ENCODE measurements at places on chromosomes 2 and 18. TPM values are rescaled to one million over a fixed set of nuclear protein-coding genes. Genes with fewer than 3 reads are reported as not detected.

GRCh38 chr2:120703330-120703994 lies 32.2 kb upstream of the GLI2 start:
- no peak overlapping the region for H3K4me3 ChIP-seq
- peaks cover 16% of the 10 kb centered on the region for H3K4me1 ChIP-seq
- H3K27me3 ChIP-seq, result no peaks in the 10 kb centered on the region
- no peak overlapping the region for H3K27ac ChIP-seq
- DNase-seq, result peak; percentile 59

GRCh38 chr2:217981971-217982370 lies 20.8 kb downstream of the TNS1 start:
- no peak for DNase-seq
- peaks cover 14% of the 10 kb centered on the region for H3K4me1 ChIP-seq
- no peaks in the 10 kb centered on the region for H3K36me3 ChIP-seq

DNA sequence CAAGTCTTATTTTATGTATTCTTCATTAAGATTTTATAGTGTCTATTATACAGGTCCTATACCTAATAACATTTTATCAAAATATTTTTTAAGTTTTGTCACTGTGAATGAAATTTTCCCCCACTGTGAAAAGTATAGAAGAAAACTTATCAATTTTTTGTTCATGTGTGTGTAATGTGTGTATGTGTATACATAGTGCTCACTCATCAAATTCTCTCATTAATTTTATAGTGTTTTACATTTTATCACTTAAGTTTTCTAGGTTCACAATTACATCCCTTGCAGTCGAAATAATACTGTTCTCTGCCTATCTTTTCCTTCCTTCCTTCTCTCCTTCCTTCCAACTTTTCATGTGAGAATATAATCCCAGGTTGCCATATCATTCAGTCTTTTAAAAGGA lies 93.2 kb upstream of the FBXO11 start:
- no peak overlapping the region for H3K4me3 ChIP-seq
- H3K4me1 ChIP-seq, result no peaks in the 10 kb centered on the region
- no peaks in the 10 kb centered on the region for H3K27me3 ChIP-seq
- no peak overlapping the region for H3K27ac ChIP-seq
- no peaks in the 10 kb centered on the region for H3K36me3 ChIP-seq

- H3K27ac ChIP-seq, result no peak overlapping the region
- no peak for DNase-seq
- no peaks in the 10 kb centered on the region for H3K4me1 ChIP-seq
- H3K36me3 ChIP-seq, result peaks cover 4% of the 10 kb centered on the region
- no peaks in the 10 kb centered on the region for H3K27me3 ChIP-seq
These were observed 50.4 kb upstream of the MCM6 start for GRCh38 chr2:135926605-135927004.

GRCh38 chr18:60259052-60259681 lies 113.4 kb downstream of the MC4R start:
- DNase-seq, result no peak
- H3K27ac ChIP-seq, result no peak overlapping the region
- H3K27me3 ChIP-seq, result no peaks in the 10 kb centered on the region
- no peak overlapping the region for H3K4me3 ChIP-seq
- no peaks in the 10 kb centered on the region for H3K36me3 ChIP-seq

- H3K36me3 ChIP-seq, result no peaks in the 10 kb centered on the region
- H3K4me3 ChIP-seq, result no peak overlapping the region
- no peaks in the 10 kb centered on the region for H3K27me3 ChIP-seq
These were observed 371.6 kb downstream of the TGIF1 start for GRCh38 chr18:3821524-3821923.

- H3K27me3 ChIP-seq, result no peaks in the 10 kb centered on the region
- H3K36me3 ChIP-seq, result no peaks in the 10 kb centered on the region
- H3K27ac ChIP-seq, result no peak overlapping the region
- no peak overlapping the region for H3K4me3 ChIP-seq
- no peak for DNase-seq
These were observed 3.0 kb downstream of the CYB5A start for GRCh38 chr18:74288730-74289129.

- H3K4me3 ChIP-seq, result no peak overlapping the region
- H3K27ac ChIP-seq, result no peak overlapping the region
- DNase-seq, result no peak
- H3K4me1 ChIP-seq, result no peaks in the 10 kb centered on the region
- no peaks in the 10 kb centered on the region for H3K36me3 ChIP-seq
These were observed 416.8 kb downstream of the FIGN start for GRCh38 chr2:163319006-163319405.

DNA sequence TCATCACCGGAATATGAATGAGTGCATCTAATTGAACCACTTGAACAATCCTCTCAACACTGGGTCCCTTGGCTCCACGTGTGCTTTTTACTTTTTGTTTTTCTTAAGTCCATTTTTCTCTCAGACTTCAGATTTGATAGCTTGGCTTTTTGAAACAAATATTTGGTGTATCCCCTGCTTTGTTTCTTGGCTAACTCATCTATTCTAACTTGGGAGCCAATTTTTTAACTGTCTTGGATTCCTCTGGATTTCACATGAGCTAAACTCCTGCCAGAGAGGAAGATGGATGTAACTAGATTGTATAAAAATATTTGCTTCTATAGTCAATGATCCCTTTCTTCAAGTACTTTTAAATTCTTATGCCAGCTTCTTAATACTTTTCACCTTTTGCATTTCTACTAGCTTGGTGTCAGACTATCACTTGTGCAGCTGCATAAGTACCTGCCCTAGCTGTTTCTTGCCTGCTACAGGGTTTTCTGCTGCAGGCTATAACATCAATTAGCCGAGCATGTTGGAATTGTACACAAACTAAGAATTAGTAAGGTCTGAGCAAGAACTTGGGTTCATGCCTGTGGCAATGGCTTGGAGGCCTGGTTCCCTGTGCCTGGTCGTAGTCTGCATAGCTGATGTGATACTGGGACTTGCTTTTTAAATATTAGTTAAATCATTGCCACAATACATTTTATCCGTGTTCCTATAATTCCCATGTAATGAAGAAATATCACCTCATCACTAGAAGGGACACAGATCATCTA lies 281.5 kb downstream of the EN1 start:
- DNase-seq, result no peak
- no peaks in the 10 kb centered on the region for H3K4me1 ChIP-seq
- no peak overlapping the region for H3K4me3 ChIP-seq
- no peaks in the 10 kb centered on the region for H3K36me3 ChIP-seq
- H3K27me3 ChIP-seq, result peaks cover 14% of the 10 kb centered on the region

GRCh38 chr2:239193401-239193811 lies 207.4 kb downstream of the HDAC4 start:
- H3K4me1 ChIP-seq, result no peaks in the 10 kb centered on the region
- no peaks in the 10 kb centered on the region for H3K27me3 ChIP-seq
- no peak overlapping the region for H3K4me3 ChIP-seq
- no peaks in the 10 kb centered on the region for H3K36me3 ChIP-seq
- DNase-seq, result no peak

DNA sequence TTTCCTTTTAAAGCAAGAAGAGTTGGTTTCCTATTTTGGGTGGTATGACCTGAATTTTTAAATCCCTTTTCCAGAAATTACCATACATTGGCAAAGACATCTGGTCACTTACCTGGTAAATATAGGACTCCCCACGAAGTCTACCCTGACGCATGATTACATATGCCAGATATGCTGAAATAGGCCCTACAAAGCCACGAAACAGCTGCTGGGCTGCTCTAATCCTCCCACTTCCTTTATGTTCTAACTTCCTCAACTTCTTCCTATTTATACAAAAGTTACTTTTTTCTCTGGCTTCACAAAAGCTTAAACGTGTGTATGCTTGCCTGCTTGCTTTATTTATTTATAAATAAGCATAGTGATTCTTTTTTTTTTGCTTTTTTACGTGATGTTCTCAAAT lies 186.0 kb upstream of the EPHA4 start:
- H3K4me3 ChIP-seq, result no peak overlapping the region
- H3K27me3 ChIP-seq, result no peaks in the 10 kb centered on the region
- DNase-seq, result no peak
- H3K27ac ChIP-seq, result no peak overlapping the region
- no peaks in the 10 kb centered on the region for H3K36me3 ChIP-seq

- H3K27me3 ChIP-seq, result no peaks in the 10 kb centered on the region
- no peaks in the 10 kb centered on the region for H3K4me1 ChIP-seq
- no peaks in the 10 kb centered on the region for H3K36me3 ChIP-seq
These were observed 119.7 kb downstream of the METTL4 start for GRCh38 chr18:2451556-2451955.

GRCh38 chr2:225379856-225380255 lies 19.7 kb upstream of the NYAP2 start:
- no peak for DNase-seq
- no peak overlapping the region for H3K27ac ChIP-seq
- peaks cover 5% of the 10 kb centered on the region for H3K27me3 ChIP-seq
- no peaks in the 10 kb centered on the region for H3K36me3 ChIP-seq
- no peak overlapping the region for H3K4me3 ChIP-seq

DNA sequence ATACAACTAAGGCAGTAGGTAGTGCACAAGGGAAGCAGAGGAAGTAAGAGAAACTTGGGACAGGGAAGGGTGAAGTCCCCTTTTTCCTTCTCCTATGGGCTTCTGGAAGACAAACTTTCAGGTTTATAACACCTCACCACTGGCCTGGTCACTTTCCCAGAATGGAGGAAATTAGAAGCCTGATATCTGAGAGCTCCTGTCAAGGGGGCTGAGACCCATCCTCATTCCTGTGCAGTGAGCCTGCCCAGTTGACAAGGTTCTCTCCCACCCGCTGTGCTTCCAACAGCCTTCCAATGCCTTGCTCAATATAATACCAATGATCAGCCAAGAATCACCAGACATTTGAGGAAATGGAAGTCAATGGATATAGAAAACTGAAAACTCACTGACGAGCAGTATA lies 100.4 kb upstream of the YPEL5 start:
- DNase-seq, result no peak
- H3K4me3 ChIP-seq, result no peak overlapping the region
- H3K36me3 ChIP-seq, result no peaks in the 10 kb centered on the region
- no peaks in the 10 kb centered on the region for H3K4me1 ChIP-seq
- H3K27me3 ChIP-seq, result peaks cover 73% of the 10 kb centered on the region
- H3K27ac ChIP-seq, result no peak overlapping the region

DNA sequence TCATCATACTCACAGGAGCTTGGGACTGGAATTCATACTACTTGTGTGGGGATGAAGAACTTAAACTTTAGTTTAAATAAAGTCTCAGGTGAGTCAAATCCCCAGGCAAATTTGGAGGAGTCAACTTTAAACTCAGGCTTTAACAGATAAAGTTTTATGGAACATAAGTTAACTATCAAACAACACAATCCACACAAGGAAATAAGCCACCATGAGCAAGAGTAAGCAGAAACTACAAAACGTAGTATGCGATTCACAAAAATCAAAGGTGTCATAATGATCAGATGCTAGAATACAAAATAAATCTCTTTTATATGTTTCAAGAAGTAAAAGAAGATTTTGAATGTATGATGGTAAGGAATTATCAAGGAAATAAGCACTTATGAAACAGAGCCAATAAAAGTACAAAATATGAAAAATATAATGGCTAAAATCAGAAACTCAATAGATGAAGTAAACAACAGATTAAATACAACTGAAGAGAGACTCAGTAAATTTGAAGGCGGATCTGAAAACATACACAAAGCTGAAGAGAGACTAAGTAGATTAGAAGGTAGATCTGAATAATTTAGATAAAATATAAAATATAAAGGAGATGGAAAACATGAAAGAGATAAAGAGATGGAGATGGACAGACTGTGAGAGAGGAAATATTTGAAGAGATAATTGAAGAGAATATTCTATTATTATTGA lies 97.5 kb upstream of the TWIST2 start:
- H3K4me3 ChIP-seq, result no peak overlapping the region
- DNase-seq, result no peak
- no peaks in the 10 kb centered on the region for H3K36me3 ChIP-seq
- H3K4me1 ChIP-seq, result no peaks in the 10 kb centered on the region

DNA sequence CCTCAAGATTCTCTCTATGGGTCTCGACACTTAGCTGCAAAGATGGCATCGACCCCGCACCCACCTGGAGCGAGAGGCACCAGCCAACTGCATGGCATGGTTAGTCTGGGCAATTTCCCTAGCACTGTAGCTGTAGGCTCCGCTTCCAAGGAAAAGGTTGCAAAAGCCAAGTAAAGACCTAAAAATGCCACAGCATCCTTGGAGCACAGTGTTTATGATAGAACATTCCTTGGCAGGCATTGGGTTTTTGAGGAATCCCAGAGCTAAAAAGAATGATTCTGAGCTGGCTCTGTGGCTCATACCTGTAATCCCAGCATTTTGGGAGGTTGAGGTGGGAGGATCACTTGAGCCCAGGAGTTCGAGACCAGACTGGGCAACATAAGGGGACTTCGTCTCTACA lies 22.9 kb downstream of the QPCT start:
- no peak for DNase-seq
- H3K4me1 ChIP-seq, result no peaks in the 10 kb centered on the region
- no peaks in the 10 kb centered on the region for H3K36me3 ChIP-seq
- H3K27me3 ChIP-seq, result no peaks in the 10 kb centered on the region
- H3K4me3 ChIP-seq, result no peak overlapping the region
- H3K27ac ChIP-seq, result no peak overlapping the region

- no peak overlapping the region for H3K4me3 ChIP-seq
- H3K36me3 ChIP-seq, result no peaks in the 10 kb centered on the region
These were observed 29.9 kb downstream of the CTAGE1 start for GRCh38 chr18:22387787-22388186.

DNA sequence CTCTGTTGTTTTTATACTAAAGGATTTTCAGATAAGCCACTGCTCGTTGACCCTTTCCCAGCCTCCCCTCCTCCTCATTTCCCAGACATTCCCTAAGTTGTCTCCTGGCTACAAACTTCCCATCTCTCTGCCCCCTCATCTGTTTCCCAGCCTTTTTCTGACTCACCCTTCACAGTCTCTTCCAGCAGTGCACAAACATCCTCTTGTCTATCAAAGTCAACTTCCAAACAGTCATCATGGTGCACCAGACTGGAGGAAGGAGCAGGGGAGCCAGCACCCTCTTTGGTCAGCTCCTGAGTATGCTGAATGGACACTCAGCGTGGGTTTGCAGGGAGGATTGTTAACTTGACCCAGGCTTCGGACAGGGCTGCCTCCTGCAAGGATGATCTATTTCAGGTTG lies 26.6 kb upstream of the SPRED2 start:
- H3K36me3 ChIP-seq, result no peaks in the 10 kb centered on the region
- no peak for DNase-seq
- H3K27ac ChIP-seq, result no peak overlapping the region
- no peaks in the 10 kb centered on the region for H3K27me3 ChIP-seq
- H3K4me1 ChIP-seq, result no peaks in the 10 kb centered on the region

Gene PAIP2B
- total RNA-seq, result 5.9 TPM

Gene RELCH
- 17.4 TPM for total RNA-seq

Gene SLC1A4
- total RNA-seq, result 9.2 TPM

Gene PLEKHA3
- 26.8 TPM for total RNA-seq

Gene CGREF1
- total RNA-seq, result 4.0 TPM

Gene PPIL3
- total RNA-seq, result 55.9 TPM

Gene POMC
- total RNA-seq, result not detected

Gene PSMA8
- not detected for total RNA-seq

Gene VWC2L
- total RNA-seq, result not detected

Gene CPO
- total RNA-seq, result 0.32 TPM

Gene CYP27A1
- total RNA-seq, result 1.6 TPM

Measured in HCT116 (cell line).